NCI-H2081 (cell line): ENCODE measurements at places on chromosomes 5 and 9.

GRCh38 chr9:116987721-116988485 lies 300.8 kb downstream of the TRIM32 start:
- no peak for DNase-seq

DNA sequence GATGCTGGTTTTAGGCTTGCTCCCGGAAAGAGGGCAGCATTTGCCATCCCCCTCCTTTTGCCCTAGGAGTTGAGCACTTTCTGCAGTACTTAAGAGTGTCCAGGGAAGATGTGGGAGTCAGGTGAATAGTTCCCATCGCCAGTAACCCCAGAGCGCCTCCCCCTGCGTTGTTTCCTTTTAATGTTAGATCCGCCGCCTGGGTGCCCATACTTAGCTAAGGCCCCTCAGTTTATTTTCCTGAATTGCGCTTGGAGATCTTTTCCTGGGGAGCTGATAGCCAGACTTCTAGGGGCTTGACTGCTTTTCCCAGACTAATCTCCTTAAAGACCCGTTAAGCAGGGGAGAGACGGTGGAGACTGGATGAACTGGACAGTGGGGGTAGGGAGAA lies 377 bp upstream of the PCDHAC2 start:
- DNase-seq: peak; percentile 10

DNA sequence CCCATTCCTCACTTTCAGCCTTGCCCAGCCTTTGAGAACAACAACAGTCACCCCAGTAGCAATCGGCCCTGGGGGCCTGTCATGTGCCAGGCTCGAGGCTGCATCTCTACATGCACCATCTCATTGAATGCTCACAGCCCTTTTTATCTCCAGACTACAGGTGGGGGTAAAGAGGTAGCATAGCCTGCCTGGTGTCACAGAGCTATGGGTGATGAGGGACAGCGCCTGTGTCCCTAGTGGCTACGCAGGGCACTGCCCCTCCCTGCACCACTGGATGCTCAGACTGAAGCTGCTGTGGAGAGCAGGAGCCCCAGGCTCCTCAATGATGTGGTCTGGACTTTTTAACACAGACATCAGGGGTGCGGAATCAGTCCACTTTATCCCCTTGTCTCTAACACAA lies 2.8 kb downstream of the CAMK2A start:
- no peak for DNase-seq

DNA sequence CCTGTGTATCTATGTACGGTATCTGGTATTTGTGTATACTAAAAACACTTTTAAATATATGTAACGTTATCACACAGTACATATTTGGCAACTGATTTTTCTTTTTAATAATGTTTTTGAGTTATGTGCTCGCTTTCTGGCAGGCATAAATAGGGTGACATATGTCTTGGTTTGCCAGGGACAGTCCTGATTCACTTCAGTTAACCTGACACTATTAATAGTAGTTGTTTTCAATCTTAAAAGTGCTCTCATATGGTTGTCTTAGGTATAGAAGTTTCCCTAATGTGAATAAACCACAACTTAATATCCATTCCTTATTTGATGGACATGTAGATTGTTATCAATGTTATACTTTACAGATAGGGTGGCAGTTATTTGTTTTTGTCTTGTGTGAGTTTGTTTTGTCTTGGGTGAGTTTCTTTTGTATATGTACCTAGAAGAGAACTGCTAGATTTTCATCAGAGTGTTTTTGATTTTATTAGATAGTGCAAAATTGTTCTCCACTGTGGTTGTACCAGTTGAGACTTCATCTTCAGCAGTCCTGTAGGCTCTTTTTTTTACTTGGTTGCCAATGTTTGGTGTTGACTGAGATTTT lies 7.9 kb downstream of the G3BP1 start:
- DNase-seq: no peak

DNA sequence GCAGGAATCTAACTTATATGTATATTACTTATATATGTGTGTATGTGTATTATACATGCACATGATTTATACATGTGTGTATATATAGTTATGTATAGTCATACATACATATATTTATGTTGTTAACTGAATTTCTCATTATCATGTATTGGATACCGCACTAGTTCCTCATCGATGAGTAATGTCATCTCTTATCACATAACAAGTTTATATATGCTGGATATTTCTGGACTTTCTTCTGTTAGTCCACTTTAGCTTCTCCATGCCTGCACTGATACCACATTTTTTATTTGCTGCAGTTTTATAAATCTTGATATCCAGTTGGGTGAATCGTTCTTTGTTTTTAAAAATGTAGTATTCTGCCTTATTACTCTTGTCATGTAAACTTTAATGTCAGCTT lies 50.2 kb downstream of the APC start:
- no peak for DNase-seq

DNA sequence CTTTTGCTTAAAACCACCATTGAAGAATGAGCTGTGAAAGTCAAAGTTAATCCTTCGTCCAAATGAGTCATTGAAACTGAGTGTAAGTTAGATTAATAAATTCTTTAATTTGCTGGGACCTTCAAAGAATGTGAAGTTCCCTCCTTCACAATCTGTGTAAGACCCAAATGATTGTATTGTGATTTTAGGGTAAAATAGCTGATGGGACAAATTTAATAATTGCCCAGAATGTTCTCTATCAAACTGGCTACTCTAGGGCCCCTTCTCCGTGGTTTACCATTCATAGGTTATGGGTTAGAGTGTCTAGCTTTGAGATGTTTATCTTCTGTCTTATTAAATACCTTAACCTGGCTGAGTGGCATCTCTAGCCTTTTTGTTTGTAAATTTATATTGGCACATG lies 11.9 kb downstream of the C1QTNF3 start:
- DNase-seq: no peak

DNA sequence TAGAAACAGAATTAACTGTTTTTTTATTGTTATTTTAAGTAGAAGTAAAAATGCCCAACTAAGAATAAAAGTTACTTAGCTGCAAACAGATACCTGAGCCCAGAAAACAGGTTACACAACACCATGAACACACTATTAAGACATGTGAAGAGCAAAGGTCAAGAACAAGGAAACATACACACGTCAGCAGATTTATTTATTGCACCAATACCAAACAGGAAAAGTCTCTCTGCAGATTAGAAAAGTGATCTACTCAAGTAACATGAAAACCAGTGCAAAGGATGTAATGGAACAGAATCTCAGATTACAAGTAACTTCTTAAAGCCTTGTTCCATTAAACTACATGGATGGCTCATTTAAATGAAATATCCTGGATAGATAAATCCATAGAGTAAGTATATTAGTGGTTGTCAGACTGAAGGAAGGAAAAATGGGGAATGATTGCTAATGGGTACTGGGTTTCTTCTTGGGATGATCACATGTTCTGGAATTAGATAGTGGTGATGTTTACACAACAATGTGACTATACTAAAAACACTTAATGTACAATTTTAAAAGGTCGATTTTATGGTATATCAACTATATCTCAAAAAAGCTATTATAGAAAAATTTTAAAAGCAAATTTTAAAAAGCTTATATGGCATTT lies 6.1 kb downstream of the SAR1B start:
- no peak for DNase-seq
